ENCODE measurements at places on chromosomes 1 and 21.

DNA sequence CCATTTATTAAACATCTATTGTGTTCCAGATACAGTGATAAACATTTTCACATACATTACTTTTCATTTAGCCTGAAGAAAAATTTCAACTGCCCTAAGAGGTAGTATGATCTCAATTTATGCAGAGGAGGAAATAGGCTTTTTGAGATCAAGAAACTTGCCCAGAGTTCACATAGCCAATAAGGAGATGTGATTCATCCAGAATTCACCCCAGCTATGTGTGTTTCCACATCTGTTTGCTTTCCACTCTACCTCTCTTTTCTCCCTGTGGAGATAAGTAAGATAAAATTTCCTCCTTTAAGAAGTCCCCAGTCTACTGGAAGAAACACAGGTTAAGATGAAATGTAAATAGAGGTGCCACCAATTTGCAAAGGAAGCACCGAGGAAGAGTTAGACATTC, 199.7 kb upstream of the C8B start:
- DNase-seq, result no peak

DNA sequence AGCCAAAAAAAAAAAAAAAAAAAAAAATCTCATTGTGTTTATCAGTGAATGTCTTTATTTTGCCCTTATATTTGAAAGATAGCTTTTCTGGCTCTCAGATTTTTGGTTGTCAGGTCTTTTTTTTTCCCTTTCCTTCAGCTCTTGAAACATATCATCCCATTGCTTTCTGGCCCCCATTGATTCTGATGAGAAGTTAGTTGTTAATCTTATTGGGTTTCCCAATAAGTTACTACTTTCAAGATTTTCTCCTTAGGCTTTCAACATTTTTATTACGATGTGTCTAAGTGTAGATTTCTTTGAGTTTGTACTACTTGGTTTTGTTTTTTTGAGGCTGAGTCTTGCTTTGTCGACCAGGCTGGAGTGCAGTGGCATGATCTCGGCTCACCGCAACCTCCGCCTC, 14.7 kb upstream of the SOAT1 start:
- DNase-seq, result no peak

- no peak for DNase-seq
These were observed 303.1 kb upstream of the RUNX1 start for GRCh38 chr21:35352066-35352770.

GRCh38 chr1:233127157-233127556, 168.4 kb downstream of the PCNX2 start:
- DNase-seq, result no peak

DNA sequence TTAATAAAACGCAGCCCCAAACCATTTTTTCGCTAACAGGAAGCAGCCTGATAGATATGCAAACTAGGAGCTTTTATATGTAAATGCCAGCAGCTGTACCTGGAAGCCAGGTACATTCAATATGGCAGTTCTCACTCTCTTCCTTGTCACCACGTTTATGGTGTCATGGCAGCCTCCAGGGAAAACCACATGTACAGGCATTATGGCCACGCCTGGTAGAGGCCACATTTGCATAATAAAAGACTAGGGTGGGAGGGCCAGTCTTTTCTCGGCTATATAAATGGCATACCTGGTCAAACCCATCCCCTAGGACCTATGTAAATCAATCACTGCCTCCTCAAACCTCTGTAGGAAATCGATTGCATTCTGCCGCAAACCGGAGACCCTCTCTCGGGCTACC, 247.5 kb downstream of the NEGR1 start:
- DNase-seq, result no peak

DNA sequence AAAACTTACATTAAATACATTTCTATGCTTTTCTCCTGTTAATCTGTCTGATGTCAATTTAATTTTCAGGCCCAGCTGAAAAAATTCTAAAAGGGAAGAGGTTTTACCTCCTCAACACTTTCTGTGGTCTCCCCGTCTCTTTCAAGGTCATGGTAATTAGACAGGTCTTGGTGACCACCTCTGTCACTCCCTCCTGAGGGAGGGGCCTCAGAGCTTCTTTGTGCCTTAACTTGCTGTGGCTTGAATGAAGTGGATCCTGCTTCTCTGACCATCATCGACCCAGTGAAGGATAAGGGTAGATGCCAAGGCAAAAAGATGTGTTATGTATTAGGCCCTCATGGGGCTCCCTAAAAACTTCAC, 40.8 kb upstream of the OSBPL9 start:
- no peak for DNase-seq

DNA sequence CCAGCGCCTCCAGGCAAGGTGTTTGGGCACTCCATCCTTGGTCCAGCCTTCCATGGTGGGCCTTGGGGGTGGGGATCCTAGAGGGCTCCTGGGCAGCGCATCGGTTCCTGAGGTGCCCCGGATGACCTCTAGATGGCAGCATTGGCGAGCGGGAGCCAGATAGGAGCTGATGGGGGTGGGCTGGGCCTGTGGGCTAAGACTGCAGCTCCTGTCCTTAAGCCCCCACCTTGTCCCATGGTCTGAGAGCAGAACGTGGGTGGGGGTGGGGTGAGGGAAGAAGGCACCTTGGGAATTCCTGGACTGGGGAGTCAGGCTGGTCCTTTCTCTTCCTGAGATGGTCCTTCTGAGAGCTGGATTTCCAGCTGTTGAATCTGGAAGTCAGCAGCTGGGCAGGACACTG, 93.4 kb upstream of the CSF3R start:
- peak; percentile 82 for DNase-seq

DNA sequence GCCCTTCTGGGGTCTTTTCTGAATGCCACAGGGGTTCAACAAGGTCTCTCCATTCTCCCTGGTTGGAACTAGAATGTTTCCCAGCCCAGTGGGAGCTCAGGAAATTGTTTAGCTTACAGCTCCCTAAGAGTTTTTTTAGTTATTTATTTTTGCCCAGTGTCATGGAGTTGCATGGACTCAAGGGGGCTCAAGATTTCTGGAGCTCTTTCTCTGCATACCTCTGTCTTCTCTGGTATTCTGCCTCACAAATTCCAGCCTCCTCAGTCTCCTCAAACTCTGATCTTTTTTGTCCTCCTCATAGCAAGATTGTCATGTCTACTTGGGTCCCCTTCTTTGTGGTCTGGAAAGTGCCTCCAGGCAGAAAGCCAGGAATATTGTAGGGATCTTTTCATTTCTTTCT, 15.9 kb upstream of the PPP2R5A start:
- DNase-seq, result no peak

DNA sequence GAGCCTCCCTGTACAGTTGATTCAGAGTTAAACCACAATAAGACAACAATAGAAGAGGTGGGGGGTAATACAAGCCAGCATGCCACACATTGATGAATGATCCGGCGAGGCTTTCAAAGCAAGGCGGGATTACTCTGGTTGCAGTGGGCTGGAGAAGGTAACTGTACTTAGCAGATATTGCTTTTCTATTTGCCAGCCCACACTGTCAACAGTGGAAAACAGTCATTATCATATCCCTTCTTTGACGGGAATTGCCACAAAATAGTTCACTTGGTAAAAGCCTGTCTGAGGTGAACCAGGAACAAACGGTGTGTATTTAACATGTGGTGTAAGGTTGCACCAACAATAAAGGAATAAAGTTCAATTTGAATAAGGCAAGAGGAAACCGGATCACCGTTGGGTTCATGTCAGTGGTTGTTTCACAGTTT, 5.8 kb upstream of the KCNJ15 start:
- no peak for DNase-seq

- DNase-seq, result no peak
These were observed 79.8 kb upstream of the RALGPS2 start for GRCh38 chr1:178645157-178645807.
